ENCODE measurements at places on chromosomes 1 and 21. TPM values are rescaled to one million over a fixed set of nuclear protein-coding genes. Genes with fewer than 3 reads are reported as not detected.

GRCh38 chr1:89929467-89930063 lies 65.3 kb upstream of the ZNF326 start:
- no peak overlapping the region for H3K27ac ChIP-seq
- H3K36me3 ChIP-seq, result no peaks in the 10 kb centered on the region
- no peaks in the 10 kb centered on the region for H3K27me3 ChIP-seq
- no peaks in the 10 kb centered on the region for H3K4me1 ChIP-seq
- no peak overlapping the region for H3K4me3 ChIP-seq

AIDA gene
- 58.3 TPM for total RNA-seq

C2CD4D gene
- 0.73 TPM for total RNA-seq

GRCh38 chr21:38257667-38258066 lies 876 bp downstream of the KCNJ15 start:
- H3K36me3 ChIP-seq, result no peaks in the 10 kb centered on the region
- no peak for DNase-seq
- no peaks in the 10 kb centered on the region for H3K27me3 ChIP-seq
- no peaks in the 10 kb centered on the region for H3K4me1 ChIP-seq

GRCh38 chr1:206678490-206678889 lies 6.2 kb upstream of the MAPKAPK2 start:
- no peak overlapping the region for H3K4me3 ChIP-seq
- no peak for DNase-seq
- H3K27me3 ChIP-seq, result no peaks in the 10 kb centered on the region
- no peak overlapping the region for H3K27ac ChIP-seq

PLXNA2 gene
- total RNA-seq, result 11.3 TPM

- no peak overlapping the region for H3K4me3 ChIP-seq
- DNase-seq, result no peak
- no peaks in the 10 kb centered on the region for H3K27me3 ChIP-seq
- H3K36me3 ChIP-seq, result no peaks in the 10 kb centered on the region
- no peak overlapping the region for H3K27ac ChIP-seq
Measured at GRCh38 chr1:235831148-235831547, 35.6 kb downstream of the LYST start.

GRCh38 chr1:5585256-5585655 lies 407.0 kb downstream of the NPHP4 start:
- no peak overlapping the region for H3K4me3 ChIP-seq
- H3K27me3 ChIP-seq, result no peaks in the 10 kb centered on the region
- H3K27ac ChIP-seq, result no peak overlapping the region

DNA sequence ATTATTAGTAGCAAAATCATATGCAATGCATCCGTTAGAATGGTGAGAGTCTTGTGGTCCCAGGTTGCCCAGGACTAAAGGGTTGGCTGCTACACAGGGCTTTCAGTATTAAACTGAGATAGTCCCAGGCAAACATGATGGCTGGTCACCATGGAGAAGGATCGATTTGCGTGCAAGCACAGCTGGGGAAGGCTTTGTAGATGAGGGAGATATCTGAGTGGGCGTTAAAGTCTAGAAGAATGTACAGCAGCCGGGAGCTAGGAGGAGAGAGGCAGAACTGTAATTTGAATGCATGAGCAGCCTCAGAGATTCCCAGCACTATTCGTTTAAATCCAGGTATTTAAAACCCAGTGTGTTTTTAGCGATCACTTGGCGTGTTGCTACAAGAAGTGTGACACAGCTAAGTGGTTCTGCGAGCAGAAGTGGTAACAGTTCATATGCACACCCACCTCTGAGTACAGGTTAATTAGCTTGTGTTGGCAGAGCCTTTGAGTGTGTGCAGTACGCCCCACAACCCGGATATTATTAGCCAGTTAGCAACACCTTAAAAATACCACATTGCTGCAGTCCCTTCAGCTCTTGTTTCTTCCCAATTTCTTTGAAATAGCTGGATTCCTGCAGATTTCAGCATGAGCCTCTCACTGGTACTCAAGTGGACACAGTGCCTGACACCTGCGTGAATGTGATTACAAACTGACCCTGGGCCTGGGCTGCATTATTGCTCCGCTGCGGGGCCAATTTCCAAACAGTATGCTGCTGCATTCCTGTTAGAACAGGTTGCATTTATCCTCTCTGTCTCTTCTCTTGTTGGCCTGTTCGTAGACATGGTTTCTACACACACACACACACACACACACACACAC lies 67.2 kb upstream of the SCAF4 start:
- no peak overlapping the region for H3K27ac ChIP-seq
- H3K27me3 ChIP-seq, result no peaks in the 10 kb centered on the region
- DNase-seq, result no peak
- no peaks in the 10 kb centered on the region for H3K36me3 ChIP-seq
- H3K4me1 ChIP-seq, result no peaks in the 10 kb centered on the region

BTBD8 gene
- total RNA-seq, result 7.5 TPM

- no peaks in the 10 kb centered on the region for H3K27me3 ChIP-seq
- H3K4me3 ChIP-seq, result peak within 1 kb of the TSS; percentile 54
- peak; percentile 79 for DNase-seq
- H3K27ac ChIP-seq, result peak within 1 kb of the TSS; percentile 80
Measured at GRCh38 chr1:162069334-162070093, at the start of gene NOS1AP. NOS1AP (plus strand) TSS chr1:162069691; CDS start chr1:162070178, 487 bp downstream.

GRCh38 chr1:203276916-203277545 lies 28.3 kb upstream of the BTG2 start:
- peaks cover 22% of the 10 kb centered on the region for H3K4me1 ChIP-seq
- peak overlapping the region; percentile 73 for H3K27ac ChIP-seq
- no peaks in the 10 kb centered on the region for H3K36me3 ChIP-seq
- no peaks in the 10 kb centered on the region for H3K27me3 ChIP-seq

DNA sequence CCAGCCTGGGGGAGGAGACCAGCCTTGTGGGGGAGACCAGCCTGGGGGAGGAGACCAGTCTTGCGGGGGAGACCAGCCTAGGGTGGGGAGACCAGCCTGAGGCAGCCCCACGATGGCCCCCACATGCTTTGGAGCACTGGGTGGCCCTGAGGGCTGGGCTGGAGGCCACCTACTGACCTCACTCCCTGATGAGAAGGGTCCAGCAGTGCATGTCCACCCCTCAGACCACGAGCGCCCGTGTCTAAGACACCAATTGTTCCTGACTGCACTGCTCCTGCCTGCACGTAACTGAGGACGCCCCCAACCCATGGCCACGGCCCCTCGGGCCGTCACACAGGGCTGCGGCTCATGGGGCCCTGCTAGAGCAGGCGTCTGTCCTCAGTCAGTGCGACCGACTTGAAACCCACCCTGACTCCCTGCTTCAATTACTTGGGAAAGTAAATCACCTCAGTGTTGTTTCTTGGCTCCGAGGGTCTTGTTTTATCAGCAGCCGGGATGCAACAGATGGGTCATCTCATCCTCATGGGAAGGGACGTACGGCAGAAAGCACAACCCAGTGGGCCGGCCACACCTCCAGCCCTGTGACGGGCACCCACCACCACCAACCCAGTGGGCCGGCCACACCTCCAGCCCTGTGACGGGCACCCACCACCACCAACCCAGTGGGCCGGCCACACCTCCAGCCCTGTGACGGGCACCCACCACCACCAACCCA lies at the start of gene SPATC1L:
SPATC1L (minus strand) TSS at position 550 of the 715 bp plus-strand sequence. CDS start 1,643 bp downstream, outside the sequence.
- H3K4me1 ChIP-seq, result peaks cover 4% of the 10 kb centered on the region
- DNase-seq, result no peak
- peak within 1 kb of the TSS; percentile 82 for H3K27ac ChIP-seq
- no peaks in the 10 kb centered on the region for H3K36me3 ChIP-seq

GRCh38 chr1:31959521-31960340 lies 21.6 kb upstream of the PTP4A2 start:
- no peak overlapping the region for H3K4me3 ChIP-seq
- H3K27me3 ChIP-seq, result no peaks in the 10 kb centered on the region
- H3K36me3 ChIP-seq, result no peaks in the 10 kb centered on the region

DNA sequence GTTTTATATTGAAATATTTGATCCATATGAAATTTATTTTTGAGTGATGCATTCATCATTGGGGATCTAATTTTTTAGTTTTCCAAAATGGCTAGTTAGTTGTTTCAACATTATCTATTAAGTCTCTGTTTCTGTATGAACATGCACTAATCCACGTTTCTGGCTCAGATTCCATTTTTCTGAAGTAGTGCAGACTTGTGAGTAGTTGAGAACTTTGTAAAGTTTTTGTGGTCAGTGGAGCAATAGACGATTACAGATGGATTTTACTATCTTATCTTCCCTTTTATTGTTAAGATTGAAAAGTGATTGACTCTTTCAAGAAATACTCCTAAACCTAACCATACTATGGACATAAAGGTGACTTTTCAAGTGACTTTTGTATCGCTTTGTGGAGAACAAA lies 16.7 kb downstream of the SOAT1 start:
- no peaks in the 10 kb centered on the region for H3K4me1 ChIP-seq
- no peaks in the 10 kb centered on the region for H3K36me3 ChIP-seq
- no peak overlapping the region for H3K27ac ChIP-seq
- H3K27me3 ChIP-seq, result no peaks in the 10 kb centered on the region
- no peak overlapping the region for H3K4me3 ChIP-seq

GRCh38 chr1:165119086-165119485 lies 237.4 kb downstream of the LMX1A start:
- H3K36me3 ChIP-seq, result no peaks in the 10 kb centered on the region
- H3K4me3 ChIP-seq, result no peak overlapping the region
- H3K27ac ChIP-seq, result no peak overlapping the region
- peaks cover 8% of the 10 kb centered on the region for H3K27me3 ChIP-seq
- H3K4me1 ChIP-seq, result no peaks in the 10 kb centered on the region

DNA sequence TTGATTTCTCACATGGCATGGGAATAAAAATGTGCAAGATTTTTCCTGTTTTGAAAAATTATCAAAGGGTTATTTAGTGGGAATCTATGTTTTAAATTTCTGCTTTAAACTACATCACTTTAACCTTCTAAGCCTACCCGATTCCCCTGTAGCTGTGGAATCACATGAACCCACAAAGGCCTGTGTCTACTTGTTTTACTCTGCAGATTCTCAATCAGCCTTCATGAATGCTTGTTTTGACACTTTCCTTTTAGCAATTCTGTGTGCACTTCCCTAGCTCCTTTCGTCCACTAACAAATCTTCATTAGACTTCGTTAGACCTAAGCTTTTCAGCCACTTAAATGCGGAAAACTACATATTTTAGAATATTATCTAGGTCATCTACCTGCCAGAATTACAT lies 56.0 kb upstream of the C1orf21 start:
- H3K4me3 ChIP-seq, result no peak overlapping the region
- H3K4me1 ChIP-seq, result no peaks in the 10 kb centered on the region
- H3K27me3 ChIP-seq, result no peaks in the 10 kb centered on the region

DNA sequence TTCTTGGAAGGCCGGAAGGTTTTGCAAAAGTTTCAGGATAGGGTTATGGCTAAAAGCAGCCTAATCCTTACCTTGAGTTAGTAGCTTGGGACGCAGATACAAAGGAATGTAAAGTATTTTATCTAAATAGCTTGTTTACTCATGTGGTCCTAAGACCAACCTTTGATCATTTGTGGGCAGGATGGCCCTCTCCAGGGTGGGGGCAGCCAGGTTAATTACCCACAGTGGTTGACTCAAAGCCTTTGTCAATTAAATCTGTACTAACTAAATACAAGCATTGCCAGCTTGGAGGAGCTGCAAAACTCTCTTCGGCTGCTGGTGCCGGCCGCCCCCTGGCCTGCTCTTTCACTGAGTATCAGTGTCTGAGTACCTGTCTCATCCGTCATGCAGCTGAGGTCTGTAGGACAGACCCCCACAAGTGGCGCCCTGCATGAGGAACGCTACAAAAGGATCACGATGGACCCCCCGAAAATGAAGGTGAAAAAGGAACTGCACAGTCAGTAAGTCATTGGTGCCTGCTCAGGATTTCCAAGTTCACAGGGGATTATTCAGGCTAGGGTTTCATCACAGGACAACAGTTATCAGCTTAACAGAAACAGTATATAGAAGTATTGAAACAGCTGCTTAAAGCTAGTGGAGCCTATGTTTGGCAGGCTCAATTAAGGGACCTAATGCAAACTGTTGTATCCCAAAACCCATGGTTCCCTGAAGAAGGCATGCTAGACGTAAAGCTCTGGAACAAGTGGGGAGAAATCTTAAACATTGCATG lies 212.5 kb upstream of the MAP1LC3C start:
- H3K4me1 ChIP-seq, result no peaks in the 10 kb centered on the region
- H3K27me3 ChIP-seq, result no peaks in the 10 kb centered on the region
- H3K27ac ChIP-seq, result no peak overlapping the region
- DNase-seq, result no peak
- H3K4me3 ChIP-seq, result no peak overlapping the region

DNA sequence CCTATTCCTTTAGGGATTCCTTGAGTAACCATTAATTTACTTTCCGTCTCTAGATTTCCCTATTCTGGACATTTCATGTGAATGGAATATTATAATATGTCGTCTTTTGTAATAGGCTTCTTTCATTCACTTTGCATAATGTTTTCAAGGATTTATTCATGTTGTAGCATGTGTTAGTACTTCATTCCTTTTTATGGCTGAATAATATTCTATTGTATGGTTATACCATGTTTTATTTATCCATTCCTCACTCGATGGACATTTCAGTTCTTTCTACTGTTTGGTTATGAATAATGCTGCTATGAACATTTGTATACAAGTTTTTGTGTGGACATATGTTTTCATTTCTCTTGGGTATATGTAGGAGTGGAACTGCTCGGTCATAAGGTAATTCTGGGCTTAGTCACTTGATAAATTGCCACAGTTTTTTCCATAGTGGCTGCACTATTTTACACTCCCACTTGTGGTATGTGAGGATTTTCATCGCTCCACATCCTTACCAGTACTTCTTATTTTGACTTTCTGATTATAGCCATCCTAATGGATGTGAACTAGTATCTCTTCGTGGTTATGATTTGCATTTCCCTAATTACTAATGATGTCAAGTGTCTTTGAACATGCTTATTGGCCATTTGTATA lies 17.7 kb downstream of the PPP2R5A start:
- no peak overlapping the region for H3K27ac ChIP-seq
- H3K27me3 ChIP-seq, result no peaks in the 10 kb centered on the region
- H3K36me3 ChIP-seq, result no peaks in the 10 kb centered on the region

CHI3L1 gene
- total RNA-seq, result 426 TPM

DNA sequence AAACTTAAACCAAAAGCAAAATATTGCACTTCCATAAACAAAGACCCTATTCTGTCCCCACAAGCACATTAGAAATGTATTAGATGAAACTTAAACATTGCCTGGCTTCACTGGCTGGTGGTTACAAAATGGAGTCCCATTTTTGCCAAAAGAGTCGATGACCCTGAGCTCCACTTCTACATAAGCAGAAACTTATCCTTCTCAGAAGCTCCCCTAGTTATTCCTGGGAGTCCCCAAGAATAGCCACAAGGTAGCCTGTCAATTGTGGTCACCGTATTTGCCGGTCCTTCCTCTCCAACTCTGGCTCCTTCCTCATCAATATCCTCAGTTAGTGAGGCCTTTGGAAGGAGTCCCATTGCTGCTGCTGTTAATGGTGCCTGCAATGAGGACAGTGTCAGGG lies 37.3 kb downstream of the CDCP2 start:
- no peak for DNase-seq
- H3K4me3 ChIP-seq, result no peak overlapping the region
- H3K27ac ChIP-seq, result no peak overlapping the region
- no peaks in the 10 kb centered on the region for H3K36me3 ChIP-seq
- H3K4me1 ChIP-seq, result no peaks in the 10 kb centered on the region
- H3K27me3 ChIP-seq, result no peaks in the 10 kb centered on the region
